ENCODE measurements at places on chromosomes 3 and 15. TPM values are rescaled to one million over a fixed set of nuclear protein-coding genes. Genes with fewer than 3 reads are reported as not detected.

Gene MYRIP
- 2.3 TPM for total RNA-seq

Gene SKIC8
- total RNA-seq, result 45.0 TPM

Gene KBTBD12
- not detected for total RNA-seq

Gene ROPN1
- not detected for total RNA-seq

Gene ARHGEF26
- 4.6 TPM for total RNA-seq

Gene GOLGA6L4
- total RNA-seq, result 3.4 TPM

Gene CLDND1
- 112 TPM for total RNA-seq

Gene CCDC54
- total RNA-seq, result not detected

Gene ANAPC13
- total RNA-seq, result 55.4 TPM

Gene ANKRD28
- total RNA-seq, result 45.9 TPM

Gene SH3GL3
- total RNA-seq, result not detected

Gene MGA
- total RNA-seq, result 24.3 TPM

Gene AGBL1
- total RNA-seq, result not detected

Gene ATP13A5
- not detected for total RNA-seq

Gene EID1
- 293 TPM for total RNA-seq

Gene CSPG4
- 3.0 TPM for total RNA-seq

Gene PLSCR2
- not detected for total RNA-seq

Gene KNG1
- not detected for total RNA-seq

Gene PLCH1
- not detected for total RNA-seq

Gene SOX2
- not detected for total RNA-seq

Gene HDGFL3
- 42.0 TPM for total RNA-seq

Gene MB21D2
- total RNA-seq, result 14.1 TPM

Gene ANKDD1A
- total RNA-seq, result 0.58 TPM
